ENCODE measurements at places on chromosomes 16 and 17.

GRCh38 chr17:65588181-65588808 lies 26.8 kb upstream of the AXIN2 start:
- no peak for DNase-seq

DNA sequence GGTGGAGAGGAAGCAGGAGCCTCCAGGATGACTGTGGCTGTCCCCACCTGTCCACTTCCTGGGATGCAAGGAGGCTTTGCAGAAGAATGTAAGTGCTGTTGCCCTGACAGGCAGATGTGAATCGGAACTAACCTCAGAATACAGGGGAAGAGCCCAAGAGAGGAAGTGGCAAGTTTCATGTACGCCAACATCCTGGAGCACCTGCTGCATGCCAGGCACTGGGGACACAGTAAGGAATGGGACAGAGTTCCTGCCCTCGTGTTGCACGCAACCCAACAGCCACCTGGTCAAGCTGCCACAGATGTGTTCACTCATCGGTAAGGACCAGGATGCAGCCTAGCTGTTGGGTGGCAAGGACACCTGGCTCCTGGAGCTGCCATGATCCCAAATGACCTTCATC lies 98.6 kb upstream of the RPL38 start:
- DNase-seq: no peak

GRCh38 chr16:813204-813915 lies 12.8 kb upstream of the GNG13 start:
- DNase-seq: no peak

GRCh38 chr17:19943026-19943425 lies 34.6 kb downstream of the AKAP10 start:
- no peak for DNase-seq

DNA sequence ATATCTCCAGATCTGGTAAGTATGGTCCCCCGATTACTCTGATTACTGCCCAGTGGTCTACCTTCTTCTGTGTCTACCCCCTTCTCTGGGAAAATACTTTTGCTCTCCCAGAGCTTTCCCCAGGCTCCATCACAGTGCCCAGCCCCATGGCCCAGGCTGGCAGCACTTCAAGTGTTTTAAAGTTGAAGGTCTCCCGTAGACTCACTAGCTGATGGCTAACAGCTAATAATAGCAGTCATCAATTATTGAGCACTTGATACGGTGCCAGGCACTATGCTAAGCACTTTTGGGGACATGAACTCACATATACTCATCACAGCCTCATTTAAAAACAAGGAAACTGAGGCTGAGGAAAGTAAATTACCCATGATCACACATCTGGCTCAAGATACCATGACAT lies 33.4 kb downstream of the DCUN1D3 start:
- DNase-seq: no peak

DNA sequence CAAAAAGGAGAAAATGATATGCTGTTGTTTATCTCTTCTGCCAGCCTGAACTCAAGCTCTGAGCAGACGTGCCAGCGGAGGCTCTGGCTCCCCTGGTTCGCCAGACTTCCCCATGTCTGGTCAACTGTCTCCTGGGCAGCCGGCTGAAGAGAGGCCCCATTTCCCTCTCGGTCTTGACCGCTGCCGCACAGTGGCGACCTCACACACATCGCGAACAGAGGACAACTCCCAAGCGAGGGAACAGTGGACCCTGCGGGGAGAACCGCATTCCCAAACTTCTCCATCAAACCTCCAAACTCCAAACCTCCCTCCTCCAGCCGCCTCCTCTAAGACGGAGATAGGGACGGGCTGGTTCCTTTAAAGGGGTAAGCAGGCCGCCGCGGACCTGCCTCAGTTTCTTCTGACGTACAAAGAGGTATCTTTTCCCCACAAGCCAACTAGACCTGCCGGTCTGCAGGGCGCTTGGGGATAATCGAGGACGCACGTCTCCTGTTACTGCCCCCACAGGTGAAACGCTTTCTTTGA lies 24.9 kb upstream of the RFFL start:
- DNase-seq: no peak

GRCh38 chr17:77686903-77687302 lies 271.6 kb upstream of the TNRC6C start:
- no peak for DNase-seq

DNA sequence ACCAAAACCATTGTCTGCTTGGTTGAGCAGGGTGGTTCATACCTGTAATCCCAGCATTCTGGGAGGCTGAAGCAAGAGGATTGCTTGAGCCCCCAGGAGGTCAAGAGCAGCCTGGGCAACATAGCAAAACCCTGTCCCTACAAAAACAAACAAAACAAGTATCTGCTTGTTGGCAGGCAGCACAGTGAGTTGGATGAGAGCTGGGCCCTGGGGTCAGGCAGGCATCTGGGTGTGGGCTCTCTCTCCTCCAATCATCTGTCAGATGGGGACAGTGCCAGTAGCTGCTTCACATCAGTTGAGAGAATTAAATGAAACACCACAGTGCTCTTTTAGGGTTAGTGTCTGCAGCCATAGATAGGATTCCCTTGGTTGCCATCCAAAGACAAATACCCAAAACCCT lies 5.8 kb downstream of the ARMC7 start:
- DNase-seq: no peak

Measured in mammary epithelial cell (primary cell).